HFFc6 (cell line): ENCODE measurements at places on chromosomes 1 and 21. TPM values are rescaled to one million over a fixed set of nuclear protein-coding genes. Genes with fewer than 3 reads are reported as not detected.

- no peak for DNase-seq
These were observed 398.8 kb downstream of the TGFB2 start for GRCh38 chr1:218743861-218744505.

DNA sequence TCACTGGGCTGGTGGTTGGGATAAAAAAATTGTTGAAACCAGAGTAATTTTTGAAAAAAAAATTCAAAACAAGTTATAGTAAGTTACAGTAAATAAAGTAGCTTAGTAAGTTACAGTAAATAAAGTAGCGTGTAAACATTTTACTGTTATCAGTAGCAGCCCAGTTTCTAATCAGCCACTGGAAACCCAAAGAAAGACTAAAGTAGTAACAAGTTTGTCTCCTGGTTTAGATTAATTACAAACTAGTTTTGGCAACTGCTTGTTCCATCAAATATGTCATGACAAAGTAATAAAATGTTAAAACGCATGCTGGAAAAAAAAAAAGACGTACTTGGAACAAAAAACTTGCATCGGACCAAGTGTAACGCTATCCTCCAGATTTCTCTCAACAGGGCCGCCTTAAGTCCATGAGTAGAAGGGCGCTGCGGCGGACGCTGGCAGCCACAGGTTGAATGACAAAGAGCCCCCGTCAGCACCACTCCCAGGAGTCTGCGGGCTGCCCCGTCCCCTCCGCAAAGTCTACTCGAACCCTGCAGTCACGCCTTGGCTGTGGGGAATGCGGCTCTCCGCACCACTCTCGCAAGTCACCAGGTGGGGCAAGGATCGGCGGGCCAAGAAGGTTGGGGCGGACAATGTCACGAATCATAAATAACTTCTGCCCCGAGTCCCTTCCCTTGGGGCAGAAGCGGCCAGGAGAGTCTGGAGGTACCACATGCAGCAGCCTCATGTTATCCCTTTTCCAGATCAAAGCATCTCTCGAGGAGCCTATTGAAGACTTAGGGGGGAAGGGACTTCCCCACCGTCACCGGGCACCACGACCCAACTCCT lies 837 bp downstream of the SLC16A1 start:
- DNase-seq, result peak; percentile 53

GRCh38 chr1:8281843-8282509 lies 35.9 kb upstream of the SLC45A1 start:
- DNase-seq, result no peak

GRCh38 chr1:145858238-145858900 lies 512 bp downstream of the PIAS3 start:
- no peak for DNase-seq

- no peak for DNase-seq
These were observed 31.6 kb downstream of the BRWD1 start for GRCh38 chr21:39281853-39282252.

Gene CASQ2
- not detected in 3 replicates for total RNA-seq

Gene MLLT11
- 10.7 to 12.2 TPM (median 10.8 TPM) in 3 replicates for total RNA-seq

GRCh38 chr1:48109390-48110013 lies 112.3 kb upstream of the TRABD2B start:
- DNase-seq, result peak; percentile 41

Gene PPIH
- 31.2 and 40.2 TPM in 2 replicates for total RNA-seq

- DNase-seq, result peak; percentile 29
These were observed 138.7 kb downstream of the GALNT2 start for GRCh38 chr1:230205719-230206198.

GRCh38 chr1:232105561-232105960 lies 479.0 kb downstream of the DISC1 start:
- DNase-seq, result no peak

DNA sequence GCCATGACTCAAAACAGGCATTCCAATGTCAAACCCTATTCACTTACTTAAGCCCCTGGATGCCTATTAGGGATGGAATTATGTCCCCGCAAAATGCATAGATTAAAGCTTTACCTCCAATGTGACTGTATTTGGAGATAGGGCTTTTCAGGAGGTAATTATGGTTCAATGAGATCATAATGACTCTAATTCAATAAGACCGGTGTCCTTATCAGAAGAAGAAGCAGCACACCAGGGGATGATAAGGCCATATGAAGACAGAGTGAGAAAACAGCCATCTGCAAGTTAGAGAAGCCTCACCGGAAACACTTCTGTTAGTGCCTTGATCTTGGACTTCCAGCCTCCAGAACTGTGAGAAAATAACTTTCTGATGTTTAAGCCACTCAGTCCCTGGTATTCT lies 1131.8 kb upstream of the TMPRSS15 start:
- no peak for DNase-seq

Gene STIL
- total RNA-seq, result 7.8 to 13.6 TPM (median 12.9 TPM) in 3 replicates

Gene OR2G6
- total RNA-seq, result not detected in 3 replicates

DNA sequence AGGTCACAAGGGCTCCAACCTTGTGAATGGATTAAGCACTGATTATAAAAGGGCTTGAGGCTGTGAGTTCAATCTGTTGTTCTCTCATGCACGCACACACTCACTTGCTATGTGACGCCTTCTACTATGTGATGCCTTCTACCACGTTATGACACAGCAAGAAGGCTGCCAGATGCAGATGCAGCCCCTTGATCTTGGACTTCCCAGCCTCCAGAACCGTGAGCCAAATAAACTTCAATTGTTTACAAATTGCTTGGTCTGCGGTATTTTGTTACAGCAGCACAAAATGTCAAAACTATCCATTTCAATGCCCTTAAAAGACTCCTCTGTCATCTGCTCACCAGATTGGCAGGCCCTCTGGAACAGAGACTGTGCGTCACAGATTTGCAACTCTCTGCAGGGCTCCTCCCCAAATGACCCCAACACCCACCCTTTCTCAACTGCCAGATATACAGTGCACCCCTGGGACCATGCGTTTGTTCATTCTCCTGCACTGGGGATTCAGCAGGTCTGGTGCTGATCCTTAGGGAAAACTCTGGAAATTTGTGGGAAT lies 47.8 kb upstream of the KANK4 start:
- DNase-seq, result no peak

Gene CR2
- total RNA-seq, result not detected in 3 replicates

GRCh38 chr1:154263465-154264332 lies 8.7 kb upstream of the HAX1 start:
- no peak for DNase-seq

DNA sequence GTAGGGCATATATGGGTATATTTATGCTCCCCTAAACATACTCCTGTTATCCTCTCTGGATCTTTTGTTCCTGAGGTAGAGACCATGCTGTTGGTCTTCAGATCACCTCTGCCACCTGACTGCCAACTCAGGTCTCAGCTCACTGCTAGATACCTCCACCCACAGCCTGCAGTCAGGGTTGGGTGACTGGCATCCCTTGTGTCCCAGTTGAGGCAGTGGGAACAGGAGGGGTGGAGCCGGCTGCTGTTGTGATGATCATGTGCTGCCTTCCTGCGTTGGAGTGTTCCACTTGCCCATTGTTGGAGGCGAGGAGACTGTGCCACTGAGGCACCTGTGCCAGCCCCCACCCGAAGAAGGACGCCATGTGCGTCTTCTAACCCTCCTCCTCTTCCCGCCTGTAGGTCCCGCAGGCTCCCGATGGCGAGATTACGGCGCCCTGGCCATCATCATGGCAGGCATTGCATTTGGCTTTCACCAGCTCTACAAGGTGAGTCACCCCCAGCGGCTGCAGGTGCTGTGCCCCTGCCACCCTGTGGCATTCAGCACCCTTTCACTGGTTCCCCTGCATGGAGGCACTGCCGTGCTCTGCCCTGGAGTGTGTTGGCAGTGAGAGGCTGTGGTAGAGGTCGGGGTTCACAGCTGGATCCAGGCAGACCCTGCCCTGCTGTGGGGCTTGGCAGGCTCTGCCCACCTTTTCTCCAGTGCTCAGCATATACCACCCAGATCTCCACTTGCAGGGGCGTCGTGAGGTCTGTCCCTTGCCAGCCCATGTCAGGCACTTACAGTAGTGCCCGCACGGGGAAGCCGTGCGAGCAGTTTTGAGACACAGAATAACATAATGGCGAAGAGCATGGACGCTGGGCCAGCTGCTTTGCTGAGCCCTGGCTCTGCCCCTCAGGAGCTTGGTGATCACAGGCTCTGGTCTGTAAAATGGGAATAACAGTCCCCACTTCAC lies 143.5 kb downstream of the PEX14 start:
- DNase-seq, result no peak

DNA sequence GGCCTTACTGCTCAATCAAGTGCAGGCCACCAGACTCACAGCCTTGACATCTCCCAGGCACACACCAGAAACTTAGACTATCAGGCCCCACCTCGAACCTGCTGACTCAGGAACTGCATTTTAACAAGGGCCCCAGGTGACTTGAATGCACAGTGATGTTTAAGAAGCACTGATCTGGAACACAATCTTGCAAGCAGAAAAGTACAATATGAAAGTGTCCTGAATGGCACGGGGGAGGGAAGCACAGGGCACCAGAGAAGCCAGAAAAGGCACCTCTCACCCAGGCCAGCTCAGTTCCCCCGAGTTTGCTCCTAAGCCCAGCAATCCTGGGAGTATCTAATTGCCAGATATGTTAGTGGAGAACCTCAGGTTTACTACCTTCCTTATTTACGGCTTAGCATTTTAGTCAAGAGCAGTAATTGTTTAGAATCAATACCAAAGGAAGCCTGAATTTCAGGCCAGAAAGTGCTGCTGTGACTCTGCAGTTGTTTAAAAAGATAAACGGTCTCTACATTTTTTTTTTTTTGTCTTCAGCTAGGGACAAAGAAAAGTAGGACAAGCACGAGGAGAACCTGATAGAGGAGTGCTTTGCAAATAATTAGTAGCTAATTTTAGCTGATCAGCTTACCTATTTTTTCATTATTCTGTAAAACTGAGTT lies 50.9 kb upstream of the CDC42BPA start:
- DNase-seq, result no peak

DNA sequence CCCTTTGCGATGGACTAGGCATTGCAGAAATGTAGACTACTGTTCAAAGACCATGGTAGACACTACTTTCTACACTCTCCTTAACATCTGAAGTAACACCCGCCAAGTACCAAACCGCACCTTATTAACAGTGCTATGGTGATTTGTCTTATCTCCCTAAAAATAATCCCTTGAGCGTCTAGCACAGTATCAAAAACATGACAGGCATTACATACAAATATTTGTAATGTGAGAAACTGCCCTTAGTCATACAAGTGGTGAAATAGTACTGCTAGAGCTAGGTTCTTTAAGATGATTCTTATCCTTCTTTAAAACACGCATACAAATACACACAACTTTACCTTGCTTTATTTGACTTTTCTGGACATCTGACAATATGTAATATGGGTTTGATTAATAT lies 27.2 kb downstream of the PUM1 start:
- peak; percentile 73 for DNase-seq

DNA sequence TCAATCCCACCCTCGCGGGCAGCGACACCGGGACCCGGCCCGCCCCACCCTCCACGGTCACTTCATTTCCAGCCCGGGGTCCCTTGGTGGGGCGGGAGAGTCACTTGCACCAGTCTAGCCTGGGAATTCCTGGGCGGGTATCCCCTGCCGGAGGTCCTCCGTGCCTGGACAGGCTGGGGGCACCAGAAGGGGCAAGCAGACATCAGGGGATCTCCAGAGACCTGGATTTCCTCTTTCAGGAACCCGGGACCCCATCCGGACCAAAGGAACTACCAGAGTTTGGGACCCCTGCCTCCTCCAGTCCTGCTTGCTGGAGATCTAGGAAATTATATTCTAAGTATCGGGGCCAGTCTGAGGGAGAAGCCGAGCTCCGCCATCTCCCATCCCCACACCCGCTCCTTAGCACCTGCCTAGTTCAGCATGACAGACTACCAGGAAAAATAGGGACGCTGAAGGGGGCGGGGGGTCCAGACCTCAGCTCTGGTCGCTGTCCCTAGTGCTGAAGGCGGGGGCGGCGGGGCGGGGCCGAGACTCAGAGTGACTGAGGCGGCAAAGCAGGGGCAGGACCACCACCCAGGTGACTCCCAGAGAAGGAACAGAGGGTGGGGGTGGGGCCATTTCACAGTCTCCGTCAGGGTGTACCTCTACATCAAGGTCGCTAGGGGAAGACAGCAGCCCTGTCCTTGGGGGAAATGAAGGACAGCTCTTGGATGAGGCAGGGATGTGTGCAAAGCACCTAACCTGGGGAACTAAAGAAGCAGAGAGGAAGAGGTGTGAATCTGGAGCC lies 832 bp downstream of the HCN3 start:
- no peak for DNase-seq

Gene DNAJC28
- 1.4 to 1.5 TPM (median 1.5 TPM) in 3 replicates for total RNA-seq

Gene KTI12
- total RNA-seq, result 12.6 to 14.4 TPM (median 14.3 TPM) in 3 replicates

DNA sequence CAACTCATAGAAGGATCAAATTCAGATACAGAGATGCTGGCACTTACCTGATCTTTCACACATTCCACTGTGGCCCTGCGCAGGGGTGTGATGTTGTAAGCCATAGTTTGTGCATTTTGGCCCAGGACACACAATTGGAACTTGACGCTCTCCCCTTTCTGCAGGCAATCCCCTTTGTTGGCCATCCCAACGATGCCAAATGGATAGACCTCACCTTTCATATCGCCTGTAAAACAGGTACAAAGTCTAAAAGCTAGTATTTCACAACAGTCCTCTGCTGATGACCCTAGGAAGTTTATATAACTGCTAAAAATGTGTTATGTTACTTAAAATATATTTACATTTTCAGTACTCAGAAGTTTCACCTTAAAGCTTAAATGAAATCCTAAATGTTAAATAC lies 3.9 kb upstream of the NRAS start:
- DNase-seq, result no peak

DNA sequence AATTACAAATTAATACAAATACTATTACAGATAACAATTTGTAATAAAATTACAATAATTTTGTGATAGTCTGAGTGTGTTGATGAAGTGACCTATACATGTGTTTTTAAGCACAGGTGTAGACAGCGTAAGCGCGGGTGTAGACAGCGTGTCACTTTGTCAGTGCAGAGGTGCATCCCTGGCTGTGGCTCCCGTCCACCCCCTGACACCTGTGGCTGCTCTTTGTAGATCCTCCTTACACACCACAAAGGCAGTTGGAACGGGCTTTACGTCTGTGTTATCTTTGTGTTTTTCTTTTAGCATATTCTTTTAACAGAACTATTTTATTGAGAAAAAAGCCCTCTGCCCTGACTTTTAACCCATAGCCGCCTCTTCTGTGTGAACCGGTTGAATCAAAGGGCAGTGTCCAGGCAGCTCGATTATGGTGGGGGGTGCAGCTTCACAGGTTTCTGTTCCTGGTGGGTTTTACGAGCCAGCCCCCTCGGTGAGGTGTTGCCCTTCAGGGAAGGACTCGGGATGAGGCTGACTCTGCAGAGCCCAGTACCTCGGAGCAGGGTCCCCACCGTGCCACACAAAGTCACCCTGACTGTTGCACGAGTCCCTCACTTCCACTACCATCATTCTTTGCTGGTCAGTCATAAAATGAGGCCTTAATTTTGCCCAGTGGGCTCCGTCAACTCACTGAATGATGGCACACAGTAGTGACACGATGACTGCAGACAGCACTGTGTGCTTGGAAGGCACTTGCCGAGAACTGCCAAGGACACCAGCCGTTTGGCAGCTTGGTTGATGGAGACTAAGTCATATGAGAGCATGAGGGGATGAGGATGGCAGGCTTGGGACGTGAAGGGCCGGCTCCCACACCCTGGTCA lies 86.4 kb upstream of the COL6A1 start:
- no peak for DNase-seq

Gene SOX13
- 9.9 to 13.5 TPM (median 11.0 TPM) in 3 replicates for total RNA-seq

Gene ZNF683
- total RNA-seq, result not detected in 2 replicates

Gene TUFT1
- total RNA-seq, result 7.7 to 22.2 TPM (median 20.2 TPM) in 3 replicates
